ENCODE measurements at places on chromosomes 5 and 9.

GRCh38 chr9:114382699-114383520 is 4.9 kb downstream of the AKNA start:
- DNase-seq: no peak

DNA sequence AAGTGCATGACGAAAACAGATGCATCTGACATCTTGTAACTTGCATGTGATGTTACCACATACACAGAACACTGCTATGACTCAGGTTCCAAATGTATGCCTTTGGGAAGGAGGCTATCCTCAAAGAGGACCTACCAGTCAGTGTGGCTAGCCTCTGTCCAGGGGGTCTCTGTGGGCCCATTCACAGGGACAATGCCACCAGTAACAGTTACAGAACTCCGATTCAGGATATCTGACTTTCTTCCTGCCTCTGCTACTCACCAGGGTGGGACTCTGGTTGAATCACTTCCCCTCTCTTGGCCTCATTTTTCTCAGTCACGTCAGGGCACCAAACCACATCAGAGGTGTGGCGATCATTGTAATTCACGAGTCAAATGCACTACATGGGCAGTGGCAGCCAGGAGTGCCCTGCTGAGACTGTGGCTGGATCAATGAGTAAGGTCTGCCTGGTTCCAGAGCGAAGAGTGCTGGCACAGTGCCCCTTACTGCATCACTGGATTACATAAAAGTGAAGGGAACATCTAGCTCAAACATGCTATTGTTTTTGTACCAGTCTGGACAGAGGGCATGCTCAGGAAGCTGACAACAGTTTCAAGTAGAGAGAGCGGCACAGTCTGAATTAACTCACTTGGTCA is 13.2 kb downstream of the ATOX1 start:
- no peak for DNase-seq

- no peak for DNase-seq
These were observed 153.4 kb downstream of the OLFM1 start for GRCh38 chr9:135240871-135241311.

GRCh38 chr5:99004960-99005359 is 76.2 kb upstream of the CHD1 start:
- no peak for DNase-seq

- no peak for DNase-seq
These were observed 89.4 kb downstream of the ZNF474 start for GRCh38 chr5:122218778-122219177.

Data from left kidney (tissue), 8 donors.